ENCODE measurements at places on chromosomes 7 and 10.

- DNase-seq, result no peak
Measured at GRCh38 chr7:141374425-141374824, 176.8 kb upstream of the AGK start.

DNA sequence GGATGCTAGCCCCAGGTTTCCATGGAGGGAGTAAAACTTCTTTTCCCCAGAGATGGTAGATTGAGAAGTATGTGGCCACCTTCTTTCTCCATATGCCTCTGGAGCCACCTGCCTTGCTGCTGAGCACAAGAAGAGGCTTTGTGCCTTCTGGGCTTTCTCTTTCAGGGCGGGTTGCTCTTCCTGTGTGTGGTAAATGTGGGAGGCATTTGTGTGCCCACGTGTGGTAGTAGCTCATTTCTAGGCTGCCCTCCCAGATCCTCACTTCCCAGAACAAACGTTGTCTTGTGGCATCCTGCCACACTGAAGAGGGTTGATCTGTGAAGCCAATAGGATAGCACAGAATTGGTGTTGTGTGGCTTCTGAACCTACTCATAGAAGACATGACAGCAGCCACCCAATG is 342.0 kb upstream of the PODXL start:
- no peak for DNase-seq

DNA sequence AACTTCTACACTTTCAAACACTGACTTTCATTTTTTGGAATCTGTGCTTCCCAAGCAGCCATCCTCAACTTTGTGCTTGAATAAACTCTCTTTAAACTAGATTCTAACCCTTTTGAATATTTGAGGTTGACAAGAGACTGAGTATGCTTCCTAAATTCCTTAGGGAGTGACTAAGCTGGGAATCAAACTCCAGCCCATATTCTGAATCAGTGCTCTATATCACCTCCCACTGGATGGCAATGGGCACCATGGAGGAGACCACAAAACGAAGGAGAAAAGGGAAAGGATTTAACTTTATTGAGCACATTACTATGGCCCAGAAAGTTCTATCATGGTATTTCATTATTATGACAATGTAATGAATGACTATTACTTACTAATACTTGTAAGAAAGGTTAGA is 17.2 kb upstream of the SLC26A4 start:
- peak; percentile 35 for DNase-seq

- DNase-seq, result no peak
Measured at GRCh38 chr7:16744518-16745250, 8.9 kb upstream of the TSPAN13 start.

- DNase-seq, result no peak
Measured at GRCh38 chr10:22679608-22680007, 34.8 kb downstream of the PIP4K2A start.

GRCh38 chr7:77202481-77202976 is 2.9 kb upstream of the FGL2 start:
- no peak for DNase-seq

GRCh38 chr10:7659560-7659959 is 7.2 kb downstream of the ITIH5 start:
- DNase-seq, result no peak

GRCh38 chr7:117322741-117323304 is at the start of gene WNT2:
WNT2 (minus strand) TSS chr7:117323058; CDS start chr7:117322989, 69 bp downstream.
- no peak for DNase-seq

GRCh38 chr7:84177758-84178412 is 16.7 kb downstream of the SEMA3A start:
- no peak for DNase-seq

DNA sequence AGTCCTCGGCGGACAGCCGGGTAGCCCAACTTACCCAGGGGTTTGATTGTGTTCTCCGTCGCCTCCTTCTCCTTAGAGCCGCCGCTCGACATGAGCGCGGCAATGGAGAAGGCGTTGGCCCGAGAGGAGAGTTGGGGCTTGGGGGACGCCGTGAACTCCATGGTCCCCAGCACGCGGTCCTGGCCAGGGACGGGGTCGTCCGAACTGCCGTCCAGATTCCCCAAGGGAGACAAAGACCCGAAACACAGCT is 515 bp downstream of the TBX20 start:
- no peak for DNase-seq

- DNase-seq, result no peak
Measured at GRCh38 chr7:41747961-41748360, 45.1 kb upstream of the INHBA start.

GRCh38 chr10:91759581-91759986 is 38.6 kb upstream of the TNKS2 start:
- DNase-seq, result no peak

- no peak for DNase-seq
Measured at GRCh38 chr7:1234881-1235500, 2.3 kb downstream of the UNCX start.

- DNase-seq, result no peak
Measured at GRCh38 chr10:103983367-103983911, 16.5 kb downstream of the SLK start.

- no peak for DNase-seq
Measured at GRCh38 chr7:2645274-2645868, 13.6 kb downstream of the TTYH3 start.

DNA sequence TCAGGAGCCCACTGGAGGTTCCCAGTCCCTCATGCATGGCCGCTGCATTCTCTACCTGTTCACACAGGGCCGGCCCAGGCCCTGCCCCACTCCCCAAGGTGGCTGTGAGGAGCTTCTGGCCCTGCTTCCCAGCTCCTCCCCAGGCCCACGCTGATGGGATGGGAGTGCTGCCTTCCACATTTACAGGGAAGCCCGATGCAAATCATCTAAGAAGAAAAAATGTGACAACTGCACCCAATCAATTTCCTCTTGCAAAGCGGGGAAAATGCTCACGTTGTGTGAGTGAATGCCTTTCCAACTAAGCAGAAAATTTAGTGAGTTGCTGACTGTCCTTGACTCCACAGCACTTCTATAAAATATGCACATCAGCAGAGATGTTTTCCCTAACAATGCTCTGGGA is 485.8 kb upstream of the MGMT start:
- no peak for DNase-seq

- no peak for DNase-seq
Measured at GRCh38 chr7:33038639-33039038, 23.9 kb downstream of the NT5C3A start.

DNA sequence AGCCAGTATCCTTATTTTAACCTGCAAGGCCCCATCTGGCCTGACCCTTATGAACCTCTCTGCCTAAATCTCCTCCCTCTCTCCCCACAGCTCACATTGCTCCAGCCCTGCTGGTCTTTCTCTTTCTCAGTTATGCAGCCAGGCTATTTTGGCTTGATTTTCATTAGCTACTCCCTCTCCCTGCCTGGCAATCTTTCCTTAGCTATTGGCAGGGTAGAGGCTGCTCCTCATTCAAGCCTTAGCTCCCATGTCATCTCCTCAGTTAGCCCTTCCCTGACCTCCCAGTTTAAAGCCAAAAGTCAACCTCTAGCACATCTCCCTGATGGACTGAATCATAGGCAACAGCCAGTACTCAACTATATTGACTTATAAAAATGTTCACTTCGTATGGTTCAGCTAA is 214.4 kb upstream of the CELF2 start:
- DNase-seq, result no peak

DNA sequence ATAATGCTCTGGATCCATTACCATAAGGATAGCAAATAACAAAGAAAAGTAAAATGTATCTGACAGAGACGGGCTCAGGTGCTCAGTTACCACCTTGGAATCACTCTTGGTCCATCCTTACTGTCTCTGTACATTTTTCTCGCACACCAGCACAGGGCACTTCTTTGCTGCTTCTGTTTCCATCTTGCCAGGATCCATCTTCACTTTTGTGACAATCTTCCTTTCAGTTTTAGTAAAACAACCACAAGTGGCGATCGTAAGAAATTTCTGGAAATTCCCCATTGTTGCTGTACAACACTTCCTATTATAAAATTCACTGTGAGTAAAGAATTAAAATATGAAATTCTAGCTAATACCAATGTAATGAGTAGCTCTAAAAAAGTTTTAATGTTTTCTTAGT is 695.5 kb downstream of the GRM8 start:
- DNase-seq, result no peak

DNA sequence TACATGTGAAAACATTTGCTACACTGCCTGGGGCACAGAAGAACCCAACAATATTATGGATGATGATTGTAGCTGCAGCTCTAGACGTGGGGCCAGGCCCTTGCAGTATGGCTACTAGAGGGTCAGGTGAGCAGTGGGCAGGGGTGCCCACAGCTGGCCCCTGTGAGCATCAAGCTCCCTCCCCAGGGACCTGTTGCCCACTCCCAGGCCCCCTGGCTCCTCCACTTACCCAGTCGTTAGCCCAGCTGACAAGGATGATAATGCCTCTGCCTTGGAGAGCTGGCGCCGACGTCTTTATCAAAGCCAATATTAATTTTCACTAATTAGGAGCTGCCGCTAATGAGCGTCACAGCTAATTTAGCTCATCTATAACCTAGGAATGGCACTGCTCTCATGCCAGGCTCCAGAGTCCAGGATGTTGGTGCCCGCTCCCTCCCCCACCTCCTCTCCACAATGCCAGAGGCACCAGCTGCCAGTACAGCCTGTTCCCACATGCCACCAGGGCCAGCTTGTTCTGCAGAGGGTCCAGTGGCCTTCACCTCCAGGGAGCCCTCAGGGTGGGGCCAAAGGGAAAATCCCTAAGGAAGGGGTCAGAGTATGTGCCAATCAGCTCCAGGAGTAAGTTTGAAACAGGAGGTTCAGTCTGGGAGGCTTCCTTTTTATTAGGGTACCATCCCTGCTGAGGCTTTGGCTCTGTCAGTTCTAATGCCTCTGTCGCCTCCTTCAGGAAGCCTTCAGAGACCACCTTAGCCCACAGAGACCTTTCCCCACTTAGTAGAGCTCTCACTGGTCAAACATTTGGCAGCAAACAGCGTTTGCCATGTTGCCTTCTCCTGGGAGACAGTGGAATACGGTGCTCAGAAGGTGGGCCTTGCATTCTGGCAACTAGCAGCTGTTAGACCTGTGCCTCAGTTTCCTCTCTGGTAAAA is 77.2 kb downstream of the CDH23 start:
- no peak for DNase-seq

DNA sequence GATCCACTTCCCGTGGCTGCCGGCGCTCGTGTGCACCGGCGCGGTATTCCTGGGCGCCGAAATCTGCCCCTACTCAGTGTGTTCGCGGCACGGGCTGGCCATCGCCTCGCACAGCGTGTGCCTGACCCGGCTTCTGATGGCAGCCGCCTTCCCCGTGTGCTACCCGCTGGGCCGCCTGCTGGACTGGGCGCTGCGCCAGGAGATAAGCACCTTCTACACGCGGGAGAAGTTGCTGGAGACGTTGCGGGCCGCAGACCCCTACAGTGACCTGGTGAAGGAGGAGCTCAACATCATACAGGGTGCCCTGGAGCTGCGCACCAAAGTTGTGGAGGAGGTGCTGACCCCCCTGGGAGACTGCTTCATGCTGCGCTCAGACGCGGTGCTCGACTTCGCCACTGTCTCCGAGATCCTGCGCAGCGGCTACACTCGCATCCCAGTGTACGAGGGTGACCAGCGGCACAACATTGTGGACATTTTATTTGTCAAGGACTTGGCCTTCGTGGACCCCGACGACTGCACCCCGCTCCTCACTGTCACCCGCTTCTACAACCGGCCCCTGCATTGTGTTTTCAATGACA is 1.3 kb downstream of the CNNM1 start:
- no peak for DNase-seq

DNA sequence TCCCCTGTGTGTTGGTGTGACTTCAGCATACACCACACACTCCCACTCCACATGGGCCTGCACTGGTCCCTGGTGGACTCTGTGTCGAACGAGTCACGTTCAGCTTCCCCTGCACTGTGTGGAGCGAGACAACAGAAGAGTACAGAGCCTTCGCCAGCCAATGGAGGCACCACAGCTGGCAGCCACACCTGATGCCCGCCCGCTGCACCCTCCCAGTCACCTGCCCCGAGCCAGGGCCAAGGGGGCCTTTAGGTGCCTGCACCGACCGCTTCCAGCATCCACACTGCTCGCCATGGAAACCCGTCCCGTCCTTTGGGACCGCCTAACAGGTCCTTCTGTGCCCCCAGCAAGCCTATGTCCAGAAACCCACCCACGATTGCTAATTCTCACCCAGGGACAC is 9.2 kb downstream of the FOXL3 start:
- DNase-seq, result no peak

DNA sequence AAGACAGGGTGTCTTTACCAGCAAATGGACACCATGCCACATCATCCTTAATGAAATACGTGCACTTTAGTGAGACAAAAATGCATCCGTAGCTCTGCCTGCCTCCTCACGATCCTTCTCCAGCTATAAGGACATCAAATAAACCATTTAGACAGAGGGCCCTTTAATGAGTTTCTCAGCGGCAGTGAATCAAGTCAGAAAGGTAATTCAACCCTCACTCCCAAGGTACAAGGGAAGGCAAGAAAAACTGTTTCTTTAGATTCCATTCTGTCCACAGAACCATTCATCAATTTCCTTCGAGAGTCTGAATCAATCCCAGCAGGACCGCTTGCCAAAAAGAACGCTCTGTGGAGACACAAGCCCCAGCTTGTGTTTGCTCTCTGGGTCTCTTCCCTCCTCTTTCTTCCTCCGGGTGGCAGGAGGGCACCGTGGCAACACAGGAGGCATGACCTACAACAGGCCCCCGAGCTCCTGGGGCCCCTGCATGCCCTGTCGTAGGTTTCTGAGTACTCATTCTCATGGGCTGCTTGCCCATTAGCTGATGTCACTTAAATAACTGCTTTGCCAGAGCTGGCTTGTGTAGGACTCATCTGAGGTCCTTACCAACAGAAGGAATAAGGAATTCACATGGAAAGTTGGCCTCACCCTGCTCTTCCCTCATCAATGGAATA is 297.8 kb upstream of the PRKCQ start:
- no peak for DNase-seq

GRCh38 chr7:143345428-143345900 is 17.0 kb downstream of the FAM131B start:
- DNase-seq, result no peak

- no peak for DNase-seq
Measured at GRCh38 chr10:62578916-62579315, 204.7 kb downstream of the ZNF365 start.

GRCh38 chr7:3859431-3859830 is 558.4 kb downstream of the SDK1 start:
- no peak for DNase-seq

GRCh38 chr7:26705567-26705966 is 158.8 kb downstream of the SKAP2 start:
- peak; percentile 94 for DNase-seq

DNA sequence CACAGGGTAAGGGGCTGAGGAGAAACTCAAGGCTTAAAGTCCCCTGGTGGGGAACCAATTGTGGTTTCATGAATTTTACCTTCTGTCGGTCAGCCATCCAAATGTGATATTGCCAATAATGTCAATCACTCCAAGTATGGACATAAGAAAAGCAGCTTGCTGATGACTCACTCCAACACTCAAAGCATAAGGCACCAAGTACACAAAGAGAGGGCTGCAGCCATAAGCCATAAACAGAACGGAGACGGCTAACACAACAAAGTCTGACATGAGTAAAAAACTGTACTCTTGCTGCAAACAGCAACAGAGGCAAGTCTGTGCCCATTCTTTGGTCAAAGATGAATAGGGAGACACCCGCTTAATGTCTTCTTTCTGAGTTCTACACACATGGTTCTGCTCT is 24.2 kb downstream of the IFIT5 start:
- DNase-seq, result no peak

Measured in fibroblast of skin of left quadriceps (primary cell).